ENCODE measurements at places on chromosomes 16 and 17.

GRCh38 chr17:64682261-64683181 lies 20.4 kb upstream of the SMURF2 start:
- no peak for DNase-seq

DNA sequence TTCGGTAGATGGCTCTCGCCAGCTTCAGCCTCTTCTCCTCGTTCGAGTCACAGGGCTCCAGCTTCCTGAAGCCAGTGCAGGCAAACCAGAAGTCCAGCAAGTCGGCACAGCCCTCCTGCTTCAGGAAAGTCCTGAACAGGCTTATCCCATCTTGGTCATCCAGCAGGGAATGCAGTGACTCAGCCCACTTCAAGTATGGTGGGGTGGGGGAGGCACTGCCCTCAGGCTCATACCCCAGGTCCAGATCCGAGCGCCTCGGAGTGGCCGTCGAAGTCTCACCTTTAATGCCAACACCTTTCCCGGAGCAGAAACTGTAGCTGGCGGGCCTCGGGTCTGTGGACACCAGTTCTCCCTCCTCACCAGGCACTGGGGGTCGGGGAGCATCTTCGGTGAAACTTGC lies 5.9 kb downstream of the AXIN1 start:
- DNase-seq = no peak

DNA sequence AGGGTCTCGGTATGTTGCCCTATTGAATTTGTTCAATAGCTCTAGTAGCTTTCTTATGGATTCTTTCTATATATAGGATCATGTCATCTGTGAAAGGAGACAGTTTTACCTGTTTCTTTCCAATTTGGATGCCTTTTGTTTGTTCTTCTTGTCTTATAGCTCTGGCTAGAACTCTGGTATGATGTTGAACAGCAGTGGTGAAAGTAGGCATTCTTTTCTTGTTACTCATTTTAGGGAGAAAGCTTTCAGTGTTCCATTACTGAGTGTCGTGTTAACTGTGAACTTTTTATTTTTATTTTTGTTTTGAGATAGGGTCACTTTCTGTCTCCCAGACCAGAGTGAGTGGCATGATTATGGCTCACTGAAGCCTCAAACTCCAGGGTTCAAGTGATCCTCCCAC lies 21.2 kb downstream of the EFCAB5 start:
- DNase-seq = no peak

GRCh38 chr17:45986056-45986455 lies 13.0 kb upstream of the STH start:
- no peak for DNase-seq

DNA sequence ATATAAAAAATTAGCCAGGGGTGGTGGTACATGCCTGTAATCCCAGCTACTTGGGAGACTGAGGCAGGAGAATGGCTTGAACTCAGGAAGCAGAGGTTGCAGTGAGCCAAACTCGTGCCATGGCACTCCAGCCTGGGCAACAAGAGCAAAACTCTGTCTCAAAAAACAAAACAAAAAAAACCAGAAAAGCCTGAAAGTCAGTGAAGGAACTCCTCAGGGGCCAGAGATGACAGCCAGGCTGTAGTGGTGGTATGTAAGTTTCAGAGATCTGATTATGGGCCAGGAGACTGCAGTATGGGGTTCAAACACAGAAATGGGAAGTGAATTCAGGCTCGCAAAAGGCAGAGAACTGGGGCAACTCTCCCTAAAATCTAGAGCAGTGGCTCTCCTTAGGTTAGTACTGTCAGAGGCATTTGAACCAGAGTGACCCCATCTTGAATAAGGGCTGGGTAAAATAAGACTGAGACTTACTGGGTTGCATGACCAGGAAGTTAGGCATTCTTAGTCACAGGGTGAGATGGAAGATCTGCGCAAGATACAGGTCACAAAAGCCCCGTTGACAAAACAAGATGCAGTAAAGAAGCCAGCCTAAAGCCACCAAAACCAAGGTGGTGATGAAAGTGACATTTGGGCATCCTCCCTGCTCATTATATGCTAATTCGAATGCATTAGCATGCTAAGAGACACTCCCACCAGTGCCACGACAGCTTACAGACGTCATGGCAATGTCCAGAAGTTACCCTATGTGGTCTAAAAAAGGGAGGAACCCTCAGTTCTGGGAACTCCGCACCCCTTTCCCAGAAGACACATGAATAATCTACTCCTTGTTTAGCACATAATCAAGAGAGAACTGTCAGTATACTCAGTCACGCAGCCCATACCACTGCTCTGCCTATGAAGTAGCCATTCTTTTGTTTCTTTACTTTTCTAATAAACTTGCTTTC lies 120.2 kb upstream of the XYLT1 start:
- DNase-seq = no peak
